Breast epithelium (tissue), 4 donors: ENCODE measurements at places on chromosomes 12 and 14. TPM values are rescaled to one million over a fixed set of nuclear protein-coding genes. Genes with fewer than 3 reads are reported as not detected.

Gene BMAL2
- total RNA-seq: 2.4 TPM

- no peak for DNase-seq
These were observed 1.9 kb upstream of the MMP17 start for GRCh38 chr12:131826097-131826928.

DNA sequence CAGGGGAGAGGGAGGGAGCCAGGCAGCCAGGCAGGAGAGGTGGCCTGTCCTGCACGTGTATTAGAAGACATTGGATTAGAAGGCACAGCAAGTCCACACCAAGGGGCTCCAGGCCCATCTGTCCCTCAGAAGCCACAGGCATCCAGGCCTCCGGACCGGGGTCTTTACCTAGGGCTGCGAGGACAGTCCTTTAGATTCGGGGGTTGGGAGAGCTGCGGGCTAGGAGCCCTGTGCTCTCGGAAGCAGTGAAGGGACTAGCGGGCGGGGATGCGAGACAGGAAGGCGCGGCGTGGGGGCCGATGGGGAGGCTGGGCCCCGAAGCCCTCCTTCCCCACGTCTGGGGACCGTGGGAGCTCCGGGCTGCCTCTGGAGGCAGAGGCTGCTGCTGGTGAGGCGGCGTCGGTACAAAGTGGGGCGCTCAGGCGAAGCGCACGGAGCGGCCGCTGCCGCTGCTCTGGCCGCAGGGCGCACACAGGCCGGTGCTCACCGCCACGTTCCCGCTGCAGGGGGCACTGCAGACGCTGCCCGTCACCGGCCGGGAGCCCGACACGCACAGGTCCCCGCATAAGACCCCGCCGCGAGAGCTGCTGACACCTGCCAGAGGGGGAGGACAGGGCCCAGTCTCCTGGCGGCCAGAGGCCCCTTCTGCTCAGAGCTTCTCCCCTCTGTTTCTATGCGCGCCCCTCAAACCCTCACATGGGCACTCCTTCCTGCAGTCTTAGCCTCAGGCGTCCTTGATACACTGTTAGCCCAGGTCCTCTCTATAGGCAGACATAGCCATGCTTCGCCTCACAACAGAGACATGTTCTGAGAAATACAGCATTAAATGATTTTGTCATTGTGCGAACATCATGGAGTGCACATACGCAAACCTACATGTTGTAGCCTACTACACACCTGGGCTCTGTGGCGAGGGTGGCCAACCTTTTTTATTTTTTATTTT is 17.3 kb downstream of the KRT7 start:
- no peak for DNase-seq

- no peak for DNase-seq
These were observed 208.0 kb upstream of the DIO2 start for GRCh38 chr14:80419345-80419744.

DNA sequence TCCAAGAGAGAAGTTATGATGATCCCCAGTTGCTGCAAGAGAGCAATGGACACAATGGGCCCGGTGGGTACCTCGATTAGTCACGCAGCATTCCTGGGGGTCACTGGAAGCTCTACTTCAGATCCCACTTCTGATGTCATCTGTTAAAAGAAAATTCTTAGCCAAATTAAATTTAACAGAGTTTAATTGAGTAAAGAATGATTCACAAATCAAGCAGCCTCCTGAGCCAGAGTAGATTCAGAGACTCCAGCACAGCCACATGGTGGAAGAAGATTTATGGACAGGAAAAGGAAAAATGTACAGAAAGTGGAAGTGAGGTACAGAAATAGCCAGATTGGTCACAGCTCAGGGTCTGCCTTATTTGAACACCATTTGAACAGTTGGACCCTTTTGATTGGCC is 107.5 kb downstream of the SPTSSA start:
- no peak for DNase-seq
